ENCODE measurements at places on chromosomes 12 and 14.

DNA sequence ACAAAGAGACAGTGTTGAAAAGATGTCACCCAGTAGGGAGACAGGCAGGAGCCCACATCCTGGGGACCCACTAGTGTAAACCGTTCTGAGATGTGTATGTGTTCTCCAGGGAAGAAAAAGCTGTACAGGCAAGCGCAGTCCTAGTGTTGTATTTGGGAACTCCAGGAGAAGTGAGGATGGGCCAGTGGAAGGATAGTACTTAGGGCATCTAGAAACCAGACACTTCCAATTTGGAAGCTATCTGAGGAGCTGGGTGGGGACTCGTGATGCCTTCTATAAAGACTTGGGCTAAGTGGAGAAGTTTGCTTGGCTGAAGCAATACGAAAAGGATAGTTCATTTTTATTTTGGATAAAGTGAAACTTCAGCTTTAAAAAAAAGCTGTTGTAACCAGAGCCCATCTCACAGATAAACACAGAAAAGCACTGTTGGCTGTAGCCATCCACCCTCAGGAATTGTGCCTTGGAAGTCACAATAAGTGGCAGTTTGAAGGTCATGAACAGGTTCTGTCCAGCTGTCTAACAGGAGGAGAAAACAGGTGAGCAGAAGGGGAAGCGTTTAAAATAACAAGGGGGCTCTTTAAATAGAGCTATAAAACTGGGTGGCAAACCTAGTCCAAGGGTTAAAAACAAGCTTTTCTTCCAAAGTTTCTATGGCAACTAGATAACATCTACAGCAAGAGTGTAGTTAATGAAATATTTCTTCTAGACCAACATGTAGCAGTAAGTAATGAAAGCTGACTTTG is 108.0 kb upstream of the ARHGAP5 start:
- H3K36me3 ChIP-seq: no peaks in the 10 kb centered on the region
- no peaks in the 10 kb centered on the region for H3K27me3 ChIP-seq
- peaks cover 50% of the 10 kb centered on the region for H3K4me1 ChIP-seq
- peak overlapping the region; percentile 79 for H3K27ac ChIP-seq
- H3K4me3 ChIP-seq: no peak overlapping the region

- peak; percentile 20 for DNase-seq
- no peaks in the 10 kb centered on the region for H3K36me3 ChIP-seq
- peak overlapping the region; percentile 94 for H3K27ac ChIP-seq
- H3K4me3 ChIP-seq: peak overlapping the region; percentile 1
- no peaks in the 10 kb centered on the region for H3K27me3 ChIP-seq
Measured at GRCh38 chr14:73851000-73851399, 631 bp upstream of the PTGR2 start.

DNA sequence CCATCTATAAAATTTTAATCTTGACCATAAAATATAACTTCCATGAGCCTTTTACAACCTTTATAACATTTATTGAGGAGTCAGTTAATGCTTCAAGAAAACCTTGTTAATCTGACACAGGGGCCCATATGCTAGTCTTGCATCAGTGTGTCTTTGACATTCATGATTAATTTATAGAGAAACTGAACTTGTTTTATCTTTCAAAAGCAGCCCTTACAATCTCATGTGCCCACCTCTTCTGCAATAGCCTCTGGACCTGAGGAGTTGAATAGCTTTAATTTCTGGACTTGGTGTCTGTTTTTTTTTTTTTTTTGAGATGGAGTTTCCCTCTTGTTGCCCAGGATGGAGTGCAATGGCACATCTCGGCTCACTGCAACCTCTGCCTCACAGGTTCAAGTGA is 8.6 kb upstream of the LPCAT3 start:
- no peaks in the 10 kb centered on the region for H3K4me1 ChIP-seq
- no peaks in the 10 kb centered on the region for H3K27me3 ChIP-seq
- no peak overlapping the region for H3K4me3 ChIP-seq
- DNase-seq: no peak
- H3K27ac ChIP-seq: no peak overlapping the region

- H3K36me3 ChIP-seq: peaks cover 3% of the 10 kb centered on the region
- no peaks in the 10 kb centered on the region for H3K27me3 ChIP-seq
- peak overlapping the region; percentile 84 for H3K4me3 ChIP-seq
- H3K4me1 ChIP-seq: peaks cover 14% of the 10 kb centered on the region
- peak; percentile 48 for DNase-seq
Measured at GRCh38 chr14:105398726-105399465, 558 bp downstream of the TEX22 start.

- DNase-seq: peak; percentile 74
- H3K27me3 ChIP-seq: no peaks in the 10 kb centered on the region
- H3K36me3 ChIP-seq: no peaks in the 10 kb centered on the region
- peak overlapping the region; percentile 64 for H3K4me3 ChIP-seq
- H3K4me1 ChIP-seq: peaks cover 22% of the 10 kb centered on the region
Measured at GRCh38 chr14:59189091-59189785, 771 bp downstream of the DAAM1 start.

DNA sequence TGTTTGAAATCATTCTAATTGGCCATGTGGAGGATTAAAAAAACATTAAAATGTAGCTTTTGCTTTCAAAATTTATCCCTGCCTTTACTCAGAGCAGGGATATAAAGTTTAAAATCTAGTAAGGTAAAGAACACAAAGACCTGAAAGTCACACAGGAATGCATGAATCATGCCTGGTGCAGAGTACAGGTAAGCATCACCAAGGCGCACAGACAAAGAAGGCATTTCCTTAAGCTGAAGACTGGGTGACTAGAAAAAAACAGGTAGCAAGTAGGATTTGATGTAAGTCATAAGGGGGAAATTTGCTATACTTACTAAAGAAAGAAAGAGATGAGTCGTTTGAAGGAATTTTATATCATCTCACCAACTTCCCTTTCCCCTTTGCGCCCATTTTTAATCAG is 405.6 kb downstream of the GXYLT1 start:
- H3K27ac ChIP-seq: no peak overlapping the region
- no peaks in the 10 kb centered on the region for H3K4me1 ChIP-seq
- no peaks in the 10 kb centered on the region for H3K36me3 ChIP-seq
- H3K4me3 ChIP-seq: no peak overlapping the region

GRCh38 chr12:84644908-84645307 is 267.7 kb downstream of the SLC6A15 start:
- H3K27me3 ChIP-seq: no peaks in the 10 kb centered on the region
- no peak overlapping the region for H3K4me3 ChIP-seq
- no peaks in the 10 kb centered on the region for H3K36me3 ChIP-seq
- no peaks in the 10 kb centered on the region for H3K4me1 ChIP-seq

DNA sequence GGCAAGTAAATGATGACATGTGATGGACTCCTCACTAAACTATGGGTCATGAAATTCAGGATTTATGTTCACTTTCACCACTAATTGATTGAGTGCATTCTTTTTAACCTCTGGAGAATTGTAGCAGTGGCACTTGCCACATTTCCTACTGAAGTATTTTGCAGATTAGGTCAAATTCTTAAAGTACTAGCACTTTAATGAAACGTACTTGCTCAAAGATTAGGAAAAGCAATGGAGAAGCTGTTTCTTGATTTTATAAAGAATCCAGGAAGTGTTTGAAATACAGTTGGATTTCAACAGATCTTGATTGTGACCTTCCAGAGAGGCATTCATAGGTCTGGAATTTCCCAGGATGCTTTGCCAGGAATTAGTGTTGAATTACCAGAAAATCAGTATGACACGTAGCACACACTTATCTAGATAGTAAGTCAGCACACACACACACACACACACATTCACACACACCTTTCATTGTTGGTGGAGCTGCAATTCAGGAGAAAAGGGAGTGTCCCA is 162.6 kb downstream of the MYRFL start:
- peak overlapping the region; percentile 82 for H3K27ac ChIP-seq
- DNase-seq: peak; percentile 86
- H3K36me3 ChIP-seq: no peaks in the 10 kb centered on the region
- no peaks in the 10 kb centered on the region for H3K27me3 ChIP-seq
- no peak overlapping the region for H3K4me3 ChIP-seq

DNA sequence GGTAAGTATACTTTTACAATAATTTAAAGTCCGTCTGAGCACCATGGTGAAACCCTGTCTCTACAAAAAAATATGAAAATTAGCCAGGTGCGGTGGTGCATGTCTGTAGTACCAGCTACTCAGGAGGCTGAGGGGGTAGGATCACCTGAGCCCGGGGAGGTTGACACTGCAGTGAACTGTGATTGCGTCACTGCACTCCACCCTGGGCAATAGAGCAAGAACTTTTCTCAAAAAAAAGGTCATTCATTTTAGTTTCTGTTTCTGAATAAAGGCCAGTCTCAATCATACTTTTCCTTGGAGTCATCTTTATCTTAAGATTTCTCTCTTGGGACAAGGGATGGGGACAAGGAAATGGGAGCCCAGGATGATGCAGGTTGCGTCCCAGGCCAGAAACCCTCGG is 12.9 kb downstream of the ANKRD13A start:
- peaks cover 7% of the 10 kb centered on the region for H3K4me1 ChIP-seq
- no peaks in the 10 kb centered on the region for H3K36me3 ChIP-seq
- no peak overlapping the region for H3K4me3 ChIP-seq
- peak overlapping the region; percentile 73 for H3K27ac ChIP-seq
- peak; percentile 41 for DNase-seq

- no peak overlapping the region for H3K27ac ChIP-seq
- no peaks in the 10 kb centered on the region for H3K4me1 ChIP-seq
- H3K36me3 ChIP-seq: no peaks in the 10 kb centered on the region
- DNase-seq: no peak
- H3K27me3 ChIP-seq: no peaks in the 10 kb centered on the region
Measured at GRCh38 chr12:32211900-32212156, 105.2 kb downstream of the BICD1 start.

GRCh38 chr12:80195074-80195726 is 95.9 kb downstream of the OTOGL start:
- no peak overlapping the region for H3K27ac ChIP-seq
- no peak overlapping the region for H3K4me3 ChIP-seq
- no peaks in the 10 kb centered on the region for H3K36me3 ChIP-seq
- no peaks in the 10 kb centered on the region for H3K27me3 ChIP-seq
- peak; percentile 76 for DNase-seq

GRCh38 chr12:58787021-58787760 is 133.1 kb downstream of the LRIG3 start:
- H3K27ac ChIP-seq: no peak overlapping the region
- no peaks in the 10 kb centered on the region for H3K27me3 ChIP-seq
- no peaks in the 10 kb centered on the region for H3K4me1 ChIP-seq
- H3K36me3 ChIP-seq: no peaks in the 10 kb centered on the region
- DNase-seq: no peak
- no peak overlapping the region for H3K4me3 ChIP-seq

DNA sequence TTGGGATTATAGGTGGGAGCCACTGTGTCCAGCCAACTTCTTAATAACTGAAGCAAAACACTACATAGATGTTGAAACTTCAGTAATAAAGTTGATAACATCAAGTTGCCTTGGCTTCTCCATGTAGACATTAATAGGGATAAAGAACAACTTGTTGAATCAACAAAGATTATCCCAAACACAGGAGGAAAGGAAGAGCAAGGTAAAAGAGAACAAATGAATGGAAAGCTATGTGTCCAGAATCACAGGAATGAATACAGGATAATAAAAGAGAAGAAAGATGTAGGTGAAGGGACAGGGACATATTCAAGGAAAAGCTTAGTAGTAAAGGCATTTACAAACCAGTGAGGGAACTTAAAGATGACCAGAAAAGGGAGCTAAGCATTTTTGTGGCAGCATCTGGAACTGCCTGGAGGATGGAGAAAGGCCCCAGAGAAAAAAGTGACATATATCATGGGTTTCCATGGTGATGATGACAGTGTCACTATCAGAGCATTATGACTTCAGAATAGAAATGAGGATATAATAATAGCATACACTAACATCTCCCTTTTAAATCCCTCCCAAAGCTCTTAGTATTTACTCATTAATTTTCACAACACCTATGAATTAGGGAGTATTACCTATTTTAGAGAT is 24.0 kb upstream of the MDM1 start:
- no peaks in the 10 kb centered on the region for H3K36me3 ChIP-seq
- H3K4me1 ChIP-seq: no peaks in the 10 kb centered on the region
- H3K27ac ChIP-seq: no peak overlapping the region
- no peak for DNase-seq
- H3K27me3 ChIP-seq: no peaks in the 10 kb centered on the region
- no peak overlapping the region for H3K4me3 ChIP-seq

GRCh38 chr12:749751-750270 is 2.6 kb upstream of the WNK1 start:
- H3K36me3 ChIP-seq: no peaks in the 10 kb centered on the region
- no peak overlapping the region for H3K4me3 ChIP-seq
- DNase-seq: no peak
- H3K27ac ChIP-seq: no peak overlapping the region

DNA sequence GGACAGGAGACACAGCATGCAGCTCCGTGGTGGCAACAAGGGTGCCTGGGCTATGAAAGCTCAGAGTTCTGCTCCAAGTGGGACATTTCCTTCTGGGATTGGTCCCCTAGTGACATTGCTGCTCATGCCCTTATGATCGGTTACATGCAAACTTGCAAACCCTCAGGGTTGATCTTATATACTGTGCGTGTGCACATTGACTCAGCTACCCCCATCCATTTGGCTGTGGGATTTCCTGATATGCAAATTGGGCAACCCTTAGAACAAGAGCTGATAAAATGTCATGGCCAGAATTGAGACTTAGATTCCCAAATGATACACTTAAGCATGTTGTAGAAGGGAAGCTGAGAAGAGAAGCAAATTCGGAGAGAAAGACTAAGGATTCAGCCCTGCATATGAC is 72.8 kb upstream of the BDKRB2 start:
- H3K27me3 ChIP-seq: no peaks in the 10 kb centered on the region
- no peaks in the 10 kb centered on the region for H3K36me3 ChIP-seq
- H3K4me3 ChIP-seq: no peak overlapping the region
- peaks cover 3% of the 10 kb centered on the region for H3K4me1 ChIP-seq

DNA sequence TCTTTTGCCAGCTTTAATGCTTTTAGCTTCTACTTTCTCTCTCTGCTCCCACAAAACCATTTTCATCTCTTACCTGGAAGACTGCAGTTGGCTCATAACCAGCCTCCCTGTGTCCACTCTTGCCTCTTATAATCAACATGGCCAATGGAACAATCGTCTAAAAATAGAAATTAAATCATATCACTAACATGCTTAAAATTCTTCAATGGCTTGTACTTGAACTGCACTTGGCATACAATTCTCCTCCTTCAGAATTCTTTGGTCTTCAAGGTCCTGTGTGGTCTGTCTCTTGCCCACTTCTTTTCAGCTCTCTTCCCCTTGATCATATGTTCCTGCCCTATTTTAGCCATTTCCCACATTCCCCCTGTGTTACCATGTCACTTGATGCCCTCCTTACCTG is 342.2 kb downstream of the ATP23 start:
- H3K4me3 ChIP-seq: no peak overlapping the region
- DNase-seq: no peak
- no peaks in the 10 kb centered on the region for H3K27me3 ChIP-seq
- H3K4me1 ChIP-seq: no peaks in the 10 kb centered on the region
- no peaks in the 10 kb centered on the region for H3K36me3 ChIP-seq

GRCh38 chr12:111842556-111843396 is 748 bp downstream of the MAPKAPK5 start:
- peak; percentile 55 for DNase-seq
- H3K4me1 ChIP-seq: peaks cover 21% of the 10 kb centered on the region
- H3K27ac ChIP-seq: peak overlapping the region; percentile 99
- H3K36me3 ChIP-seq: no peaks in the 10 kb centered on the region
- peak overlapping the region; percentile 47 for H3K4me3 ChIP-seq
